ENCODE measurements at places on chromosomes 5 and 9.

DNA sequence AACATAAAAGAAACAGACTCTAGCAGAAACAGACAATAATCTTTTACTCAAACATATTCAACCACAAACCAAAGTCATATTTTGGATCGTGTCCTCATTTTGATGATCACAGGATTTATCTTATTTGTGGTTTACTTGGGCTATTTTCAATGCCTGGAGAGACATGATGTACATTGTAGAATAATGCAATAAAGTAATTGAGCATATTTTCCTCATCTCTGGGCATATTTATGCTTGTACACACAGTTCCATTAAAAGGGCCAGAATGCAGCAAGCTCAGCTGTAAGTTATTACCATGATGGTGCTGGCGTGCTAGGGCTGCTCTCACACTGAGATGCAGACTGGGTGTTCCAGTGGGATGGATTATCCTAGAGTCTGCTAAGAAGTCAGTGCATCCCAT is 456.7 kb downstream of the TLE4 start:
- no peak for DNase-seq

GRCh38 chr5:130424341-130424740 is 520.1 kb downstream of the CHSY3 start:
- DNase-seq, result no peak

DNA sequence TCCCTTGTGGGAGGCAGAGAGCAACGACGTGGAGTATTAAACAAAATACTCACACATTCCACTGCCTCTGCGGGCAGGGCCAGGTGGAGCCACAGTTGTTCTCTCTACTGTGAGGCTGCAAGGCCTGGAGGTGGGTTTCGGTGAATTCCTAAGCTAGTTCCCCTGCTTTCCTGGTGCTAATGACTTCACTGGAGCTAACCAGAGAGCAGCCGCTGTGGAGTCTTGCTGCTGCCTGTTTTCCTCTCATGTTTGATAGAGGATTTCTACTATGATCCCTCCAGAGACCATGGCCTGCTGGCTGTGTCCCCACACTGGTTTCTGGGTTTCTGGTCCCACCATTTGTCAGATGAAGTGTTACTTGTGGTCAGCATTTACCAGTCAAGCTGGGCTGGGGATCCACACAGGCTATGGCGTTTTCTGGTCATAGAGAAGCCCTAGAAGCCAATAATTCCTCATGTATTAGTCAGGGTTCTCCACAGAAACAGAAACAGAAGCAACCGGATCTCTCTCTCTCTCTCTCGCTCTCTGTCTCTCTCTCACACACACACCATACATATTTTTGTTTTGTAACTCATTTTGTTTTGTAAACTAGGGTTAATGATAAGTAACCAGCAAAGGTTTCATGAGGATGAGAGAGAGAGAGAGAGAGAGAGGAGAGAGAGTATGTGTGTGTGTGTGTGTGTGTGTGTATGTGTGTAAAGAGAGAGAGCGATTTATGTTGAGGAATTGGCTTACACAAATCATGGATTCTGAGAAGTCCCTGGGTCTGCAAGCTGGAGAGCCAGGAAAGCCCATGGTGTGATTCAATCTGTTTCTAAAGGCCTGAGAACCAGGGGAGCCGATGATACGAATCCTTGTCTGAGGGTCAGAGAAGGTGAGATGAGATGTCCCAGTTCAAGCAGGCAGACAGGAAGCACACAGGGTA is 403.0 kb downstream of the GADD45G start:
- no peak for DNase-seq

GRCh38 chr5:151357792-151358191 is 10.4 kb upstream of the SLC36A2 start:
- DNase-seq, result no peak

DNA sequence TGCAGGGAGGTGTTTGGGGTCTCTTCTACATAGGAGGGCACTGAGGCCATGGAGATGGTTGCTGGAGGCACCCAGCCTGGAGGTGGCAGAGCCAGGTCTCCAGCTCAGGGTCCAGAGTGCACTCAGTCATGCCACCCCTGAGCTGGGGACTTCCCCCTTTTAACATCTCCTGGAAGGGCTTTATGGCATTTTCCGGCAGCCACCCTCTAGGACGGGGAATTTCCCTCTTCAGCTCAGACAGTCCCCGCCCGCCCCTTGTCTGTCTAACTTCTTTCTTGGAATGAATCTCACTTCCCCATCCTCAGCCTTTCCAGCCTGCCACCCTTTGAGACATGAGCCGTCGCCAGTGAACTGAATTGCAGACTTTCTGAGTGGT is 49.9 kb downstream of the COL15A1 start:
- no peak for DNase-seq

- DNase-seq, result no peak
These were observed 5.9 kb upstream of the NFIL3 start for GRCh38 chr9:91429501-91429900.

DNA sequence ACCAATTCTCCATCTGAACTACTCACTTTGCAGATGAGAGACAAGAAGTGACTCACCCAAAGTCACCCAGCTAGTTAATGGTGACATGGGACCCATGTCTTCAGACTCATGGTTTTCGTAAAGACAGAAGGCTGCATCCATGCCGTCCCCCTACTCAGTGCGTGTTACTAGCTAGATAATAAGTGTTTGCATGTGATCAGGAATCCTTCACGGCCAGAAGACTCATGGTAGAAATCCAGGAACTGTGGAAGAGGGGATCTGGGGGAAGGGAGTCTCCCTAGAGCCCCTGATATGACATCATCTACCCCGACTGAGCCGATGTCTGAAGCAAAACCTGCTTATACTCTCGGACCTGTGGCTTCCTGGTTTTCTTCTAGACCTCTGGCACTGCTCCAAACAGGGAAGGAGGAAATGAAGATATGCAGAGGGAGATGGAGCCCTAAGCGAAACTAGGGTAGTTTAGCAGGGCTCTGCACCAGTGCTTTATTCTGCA is 3.3 kb downstream of the RNF183 start:
- no peak for DNase-seq

DNA sequence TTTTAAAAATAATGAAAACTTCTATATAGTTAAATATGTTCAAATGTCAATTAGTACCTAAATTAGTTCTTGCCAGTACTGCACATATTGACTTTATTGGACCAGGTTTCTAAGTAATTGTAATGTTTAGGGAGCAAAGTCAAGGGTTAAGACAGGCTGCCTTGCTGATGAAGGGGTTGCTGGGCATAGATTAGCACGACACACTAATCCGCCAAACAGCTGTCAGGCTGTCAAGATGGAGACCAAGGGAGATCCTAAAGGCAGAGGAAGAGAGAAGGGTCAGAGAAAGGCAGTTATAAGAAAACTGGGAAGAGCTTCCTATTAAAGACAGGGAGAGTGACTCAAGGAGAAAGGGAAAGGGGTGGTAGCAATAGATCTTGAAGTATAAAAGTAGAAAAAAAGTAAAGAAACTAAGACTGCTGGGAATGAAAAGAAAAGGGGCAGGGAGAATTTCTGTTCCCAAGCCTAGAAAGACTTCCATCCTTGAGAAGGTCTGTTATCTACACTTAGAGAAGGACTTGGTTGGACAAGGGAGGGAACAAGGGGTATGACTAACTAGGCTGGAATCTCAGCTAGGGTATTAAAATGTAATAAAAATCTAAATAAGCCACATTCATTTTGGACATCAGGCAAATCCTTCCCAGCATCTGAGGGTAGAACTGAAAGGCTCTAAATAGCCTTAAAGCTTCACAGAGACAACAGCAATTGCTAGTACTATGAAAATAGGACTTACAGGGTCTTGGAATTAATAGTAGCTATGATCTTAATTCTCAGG is 188.7 kb downstream of the FBXL17 start:
- no peak for DNase-seq

- DNase-seq, result no peak
These were observed 328.1 kb downstream of the TLE1 start for GRCh38 chr9:81361296-81361695.

GRCh38 chr5:172114875-172115422 is 73.1 kb downstream of the STK10 start:
- no peak for DNase-seq

DNA sequence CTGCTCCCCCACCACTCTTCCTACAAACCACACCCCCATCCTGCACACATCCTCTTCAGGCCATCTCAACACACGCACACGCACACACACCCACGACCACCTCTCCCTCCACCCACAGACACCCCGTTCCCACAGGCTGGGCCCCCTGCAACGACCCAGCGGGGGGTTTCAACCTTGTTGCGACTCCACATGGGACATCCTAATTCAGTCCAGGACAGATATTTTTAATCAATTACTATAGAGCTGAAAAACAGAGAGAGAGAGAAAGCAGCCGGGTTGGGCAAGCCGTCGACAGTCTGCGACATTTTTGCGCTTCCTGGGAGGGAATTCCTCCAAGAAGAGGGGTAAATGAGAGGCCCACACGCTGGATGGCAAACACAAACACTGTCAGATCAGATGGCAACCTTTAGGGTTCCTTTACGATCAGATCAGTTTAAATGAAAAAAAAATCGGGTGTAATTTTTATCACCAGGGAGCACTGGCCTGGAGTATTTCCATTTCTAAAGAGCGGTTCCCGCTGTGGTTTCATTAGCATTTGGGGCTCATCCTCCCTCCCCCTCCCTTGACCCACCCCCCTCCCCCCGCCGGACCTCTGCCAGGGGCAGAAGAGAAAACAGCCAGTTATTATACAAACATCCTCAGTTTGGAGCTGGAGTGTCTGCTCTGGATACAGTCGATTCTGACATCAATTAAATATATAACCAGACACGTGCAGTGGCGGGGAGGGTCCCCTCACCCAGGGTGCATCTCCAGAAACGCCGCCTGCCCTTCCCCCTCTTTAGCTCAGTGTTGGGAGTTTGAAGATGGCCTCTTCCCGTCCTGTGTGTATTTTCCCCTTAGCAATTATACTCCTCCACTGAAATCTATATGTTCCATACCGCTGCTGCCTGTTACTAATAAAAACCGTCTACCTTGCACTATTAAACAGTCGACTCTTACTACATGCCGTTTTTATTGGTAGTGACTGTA is 2.3 kb upstream of the IRX2 start:
- no peak for DNase-seq

GRCh38 chr5:25095261-25095660 is 450.5 kb upstream of the CDH10 start:
- no peak for DNase-seq

GRCh38 chr5:78562714-78563330 is 85.8 kb downstream of the LHFPL2 start:
- DNase-seq, result no peak

GRCh38 chr9:136057236-136058081 is 37.6 kb downstream of the NACC2 start:
- DNase-seq, result no peak

DNA sequence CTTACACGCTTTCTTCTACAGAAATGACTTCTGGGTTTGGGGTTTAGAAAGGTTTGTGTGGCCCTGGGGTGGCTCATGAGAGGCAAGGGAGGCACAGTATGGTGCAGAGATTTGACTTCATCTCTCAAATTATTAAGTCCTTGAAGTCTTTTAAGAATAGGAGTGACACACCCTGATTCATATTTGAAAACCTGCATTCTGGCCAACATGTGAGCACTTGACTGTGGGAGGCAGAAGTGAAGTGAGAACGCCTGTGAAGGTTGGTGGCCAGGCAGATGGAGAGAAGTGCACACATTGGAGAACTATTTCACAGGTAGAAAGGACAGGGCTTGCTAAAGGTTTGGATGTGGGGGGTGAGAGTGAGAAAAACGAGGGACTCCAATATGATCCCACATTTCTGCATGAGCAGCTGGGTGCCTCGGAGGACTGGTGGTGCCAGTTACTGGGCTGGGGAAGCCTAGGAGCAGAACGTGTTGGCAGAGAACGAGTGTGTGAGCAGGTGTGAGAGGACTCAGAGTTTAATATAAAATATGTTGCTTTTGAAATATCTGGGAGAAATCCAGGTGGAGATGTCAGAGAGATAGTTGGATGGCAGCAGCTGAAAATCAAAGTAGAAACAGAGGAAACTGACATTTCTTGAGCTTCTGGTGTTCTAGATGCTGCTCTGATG is 240.0 kb upstream of the ADAMTSL1 start:
- no peak for DNase-seq

GRCh38 chr9:77663754-77664153 is 15.6 kb upstream of the GNA14 start:
- DNase-seq, result no peak

DNA sequence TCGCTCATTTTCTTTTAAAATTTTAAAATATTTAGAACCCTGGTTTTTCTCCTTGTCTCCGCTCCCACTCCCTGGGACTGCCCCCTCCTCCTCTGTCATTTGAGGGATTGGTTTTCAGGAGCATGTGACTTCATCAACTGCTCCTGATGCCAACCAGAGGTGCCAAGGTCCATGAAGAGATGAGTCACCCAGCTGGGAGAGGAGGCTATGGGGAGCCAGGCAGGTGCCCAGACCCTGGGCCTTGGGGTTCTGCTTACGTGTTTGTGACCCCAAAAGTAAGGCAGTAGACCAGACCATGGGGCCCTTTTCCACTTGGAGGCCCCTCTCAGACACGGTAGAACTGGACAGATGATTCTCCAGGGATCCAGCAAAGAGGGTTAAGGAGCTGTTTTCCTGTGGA is 167.0 kb downstream of the FGF18 start:
- DNase-seq, result no peak

- DNase-seq, result no peak
These were observed 38.4 kb downstream of the HRH2 start for GRCh38 chr5:175696139-175696854.

DNA sequence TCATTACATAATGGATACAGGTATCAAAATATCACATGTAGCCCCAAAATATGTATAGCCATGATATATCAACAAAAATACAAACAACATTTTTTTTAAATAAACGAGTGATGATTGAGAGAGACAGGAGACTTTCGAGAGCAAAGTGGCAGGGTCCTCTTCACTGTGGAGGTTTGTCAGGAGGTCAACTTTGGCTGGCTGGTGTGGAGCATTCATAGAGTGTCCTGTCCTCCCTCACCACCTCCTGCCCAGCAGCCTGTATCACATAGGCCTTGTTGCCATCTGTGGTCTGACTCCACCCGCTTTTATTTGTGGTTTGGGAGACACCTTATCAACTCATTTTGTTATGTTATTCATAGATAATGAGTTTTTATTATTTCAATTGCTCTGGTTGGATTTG is 206.9 kb downstream of the SYK start:
- no peak for DNase-seq

GRCh38 chr5:109690242-109690974 is 681 bp downstream of the MAN2A1 start:
- DNase-seq, result no peak

- no peak for DNase-seq
These were observed 75.8 kb upstream of the ORM1 start for GRCh38 chr9:114247077-114247476.

DNA sequence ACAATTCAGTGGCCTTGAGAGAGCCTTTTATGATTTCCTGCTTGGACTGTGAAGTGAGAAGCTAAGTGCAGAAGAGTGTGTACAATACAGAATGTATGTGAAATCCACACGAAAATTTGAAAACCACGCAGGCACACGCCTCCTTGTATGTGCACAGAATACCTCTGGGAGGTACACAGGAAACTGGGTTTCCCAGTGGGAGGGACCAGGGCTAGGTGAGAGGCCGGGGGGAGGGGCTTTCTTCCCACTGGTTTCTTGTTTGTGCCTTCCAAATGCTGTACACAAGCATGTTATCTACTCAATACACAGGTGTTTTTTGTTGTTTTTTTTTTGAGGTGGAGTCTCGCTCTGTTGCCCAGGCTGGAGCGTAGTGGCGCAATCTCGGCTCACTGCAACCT is 16.1 kb downstream of the C9orf50 start:
- DNase-seq, result no peak

GRCh38 chr9:107712390-107712789 is 222.8 kb upstream of the KLF4 start:
- DNase-seq, result no peak
